ENCODE measurements at places on chromosomes 12 and 14. TPM values are rescaled to one million over a fixed set of nuclear protein-coding genes. Genes with fewer than 3 reads are reported as not detected.

GRCh38 chr14:100134586-100134985 is 24.9 kb downstream of the DEGS2 start:
- DNase-seq = no peak

Gene DCN
- total RNA-seq = 110 TPM

- no peak for DNase-seq
Observed at GRCh38 chr12:83527810-83528209, 841.1 kb downstream of the TMTC2 start.

Gene IL25
- total RNA-seq = not detected

DNA sequence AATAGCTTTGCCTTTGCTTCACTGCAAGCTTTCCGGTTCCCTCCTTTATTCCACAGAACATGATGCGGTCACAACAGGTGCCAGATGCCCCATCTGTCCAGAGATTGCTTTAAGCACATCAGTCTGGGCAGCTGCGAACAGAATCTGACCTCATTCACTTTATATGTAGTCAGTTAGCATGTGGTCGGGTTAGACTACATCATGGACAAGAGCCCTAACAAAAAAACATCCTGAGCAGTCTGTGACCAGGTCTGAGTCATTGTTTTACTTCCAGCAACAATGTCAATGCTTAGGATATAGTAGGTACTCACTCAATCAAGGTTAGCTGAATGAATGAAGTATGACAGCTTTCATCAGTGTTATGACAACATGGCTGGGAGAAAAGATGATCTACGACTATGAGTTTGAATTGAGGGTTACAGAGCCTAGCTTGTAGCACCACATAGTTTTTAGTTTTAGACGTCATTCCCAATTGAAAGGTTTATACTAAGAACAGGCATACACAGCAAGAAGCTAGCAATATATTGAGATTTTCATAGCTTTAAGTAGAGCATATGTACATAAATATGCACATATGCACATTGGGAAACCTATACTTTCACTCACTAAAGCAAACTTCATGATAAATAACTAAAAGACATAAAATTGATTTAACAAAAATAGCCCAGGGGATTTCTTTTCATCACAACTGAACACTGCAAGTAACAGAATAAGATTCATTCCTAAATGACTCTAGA is 64.2 kb upstream of the TMCC3 start:
- DNase-seq = no peak

GRCh38 chr14:58724702-58725101 is 86.9 kb downstream of the DACT1 start:
- DNase-seq = no peak

Gene SLC10A1
- 1.1 TPM for total RNA-seq

DNA sequence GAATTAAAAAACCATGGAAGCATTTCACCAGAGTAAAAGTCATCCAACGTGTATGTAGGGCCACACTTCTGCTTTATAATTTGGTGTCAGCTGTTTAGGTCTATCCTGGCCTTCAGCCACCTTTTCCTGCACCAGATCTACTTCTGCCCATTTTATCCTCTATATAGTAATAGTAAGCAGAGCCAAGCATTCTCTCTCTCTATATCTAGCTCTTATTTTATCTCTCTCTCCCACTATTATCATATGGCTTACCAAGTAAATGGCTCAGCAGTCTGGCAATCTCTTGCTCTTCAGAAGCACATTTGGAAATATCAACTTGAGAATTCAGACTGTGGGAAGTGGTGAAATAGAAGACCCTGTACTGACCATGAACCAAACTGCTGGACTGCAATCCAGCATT is 84.1 kb upstream of the FKBP4 start:
- DNase-seq = no peak

- DNase-seq = no peak
Observed at GRCh38 chr12:43893670-43894069, 57.8 kb downstream of the TMEM117 start.

Data from liver (tissue), 10 donors.